CD4-positive, alpha-beta T cell treated with Interferon alpha-2 for 1 hour (primary cell): ENCODE measurements at places on chromosomes 6 and 20.

- DNase-seq = no peak
Observed at GRCh38 chr6:35177596-35177995, 36.2 kb upstream of the SCUBE3 start.

- no peak for DNase-seq
Observed at GRCh38 chr6:34695729-34696188, 808 bp downstream of the ILRUN start.

DNA sequence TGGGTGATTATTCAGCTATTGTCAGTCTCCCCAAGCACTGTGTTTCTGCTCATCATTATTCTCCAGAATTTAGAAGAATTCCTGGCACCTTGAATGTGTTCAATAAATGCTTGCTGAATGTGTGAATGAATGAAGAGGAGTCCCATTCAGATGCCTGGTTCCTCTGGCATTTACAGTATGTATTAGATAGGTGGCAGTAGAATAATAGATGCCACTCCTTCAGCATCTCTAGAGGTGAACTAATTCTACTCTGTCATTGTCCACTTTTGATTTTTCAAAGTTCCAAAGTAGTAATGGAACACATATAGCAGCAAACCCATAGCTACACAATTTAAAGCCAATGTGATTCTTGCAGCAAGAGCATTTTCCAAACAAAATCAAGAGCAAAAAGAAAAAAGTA, 118.9 kb upstream of the CEP162 start:
- no peak for DNase-seq

GRCh38 chr20:2171266-2171790, 69.7 kb downstream of the STK35 start:
- no peak for DNase-seq

DNA sequence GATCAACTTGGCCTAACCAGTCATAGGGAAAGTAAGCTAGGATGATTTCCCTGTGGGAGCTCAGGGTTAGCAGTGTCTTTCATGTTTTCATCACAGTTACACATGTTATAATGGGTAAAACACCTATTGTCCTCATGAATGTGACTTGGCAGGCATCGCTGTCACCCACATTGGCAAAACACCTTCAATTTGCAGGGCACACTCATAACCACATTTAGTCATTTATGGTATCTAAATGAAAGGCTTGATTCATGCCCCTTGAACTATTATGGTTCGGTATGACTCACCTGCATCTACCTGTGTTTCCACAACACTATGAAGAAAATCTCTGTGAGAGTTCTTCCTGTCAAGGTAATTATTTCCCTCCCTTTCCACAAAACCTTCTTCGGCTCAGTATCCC, 49.2 kb downstream of the FRK start:
- no peak for DNase-seq

DNA sequence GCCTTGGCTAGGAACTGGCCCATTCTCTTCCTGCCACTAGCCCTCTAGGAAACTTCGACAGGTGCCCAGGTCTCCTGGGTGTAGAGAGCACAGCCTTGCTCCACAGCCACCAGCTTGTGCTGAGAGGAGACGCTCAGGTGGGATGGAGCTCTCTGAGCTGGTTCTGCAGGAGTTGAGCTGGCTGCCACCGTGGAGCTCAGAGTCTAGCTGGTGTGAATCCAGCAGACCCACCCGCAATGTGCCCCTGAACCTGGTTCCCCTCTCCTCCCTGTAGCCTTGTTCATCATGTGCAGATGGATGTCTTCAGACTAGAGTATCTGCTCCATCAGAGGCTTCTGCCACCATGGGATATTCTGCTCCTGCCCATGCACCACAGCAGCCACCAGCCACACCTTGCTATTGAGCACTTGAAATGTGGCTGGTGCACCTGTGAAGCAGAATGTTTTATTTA, 222.5 kb downstream of the SYNDIG1 start:
- no peak for DNase-seq

DNA sequence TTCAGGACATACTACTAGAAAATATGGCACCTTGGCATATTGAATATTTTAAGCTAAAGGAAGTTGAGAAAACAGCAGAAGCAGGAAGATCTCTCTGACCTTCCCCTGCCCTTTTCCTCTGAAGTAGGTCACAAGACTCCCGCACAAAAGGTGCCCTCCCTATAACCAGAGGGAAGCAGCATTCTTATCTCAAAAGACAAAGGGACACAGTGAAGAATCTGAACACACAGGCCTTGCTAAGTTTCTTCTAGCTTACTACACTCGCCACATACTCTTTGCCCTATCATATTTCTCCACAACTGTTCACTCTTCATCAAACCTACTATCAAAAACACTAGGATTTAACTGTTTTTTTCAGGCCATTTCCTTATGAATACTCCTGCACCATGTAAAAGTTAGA, 151.2 kb downstream of the ELOVL4 start:
- DNase-seq = no peak

GRCh38 chr20:59082981-59083380, 40.4 kb upstream of the PRELID3B start:
- DNase-seq = no peak

DNA sequence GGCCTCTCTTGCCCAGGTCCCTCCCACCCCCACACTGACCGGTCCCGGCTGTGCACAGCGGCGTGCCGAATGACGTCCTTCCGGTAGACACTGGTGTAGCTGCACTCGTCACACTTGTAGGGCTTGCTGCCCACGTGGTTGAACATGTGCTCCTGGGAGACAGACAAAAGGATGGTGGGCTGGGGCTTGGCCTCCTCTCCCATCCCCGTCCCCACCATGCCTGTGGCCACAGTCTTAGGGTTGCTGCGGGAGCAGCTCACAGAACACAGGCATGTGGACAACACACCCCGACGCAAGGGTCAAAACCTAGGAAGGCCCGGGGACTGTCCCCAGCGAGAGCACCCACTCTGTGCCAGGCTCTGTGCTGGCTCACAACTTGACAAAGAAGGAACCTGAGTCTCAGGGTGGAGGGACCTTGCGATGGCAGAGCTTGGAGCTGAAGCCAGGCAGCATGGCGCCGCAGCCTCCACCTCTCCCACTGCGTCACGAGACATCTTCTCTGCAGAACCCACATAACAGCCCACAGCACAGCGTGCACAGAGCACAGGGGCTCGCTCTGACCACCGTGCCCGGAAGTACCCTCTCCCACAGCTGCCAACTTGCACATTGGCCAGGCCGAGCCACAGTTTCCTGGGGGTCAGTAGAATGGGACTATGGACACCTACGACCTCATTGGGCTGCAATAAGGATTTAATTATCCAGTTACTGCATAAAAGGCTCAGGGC, 9.8 kb downstream of the ZNF335 start:
- no peak for DNase-seq
